GM12864 (cell line): ENCODE measurements at places on chromosomes 4 and X.

- DNase-seq: no peak
Measured at GRCh38 chrX:1380672-1381233, 11.2 kb downstream of the SLC25A6 start.

DNA sequence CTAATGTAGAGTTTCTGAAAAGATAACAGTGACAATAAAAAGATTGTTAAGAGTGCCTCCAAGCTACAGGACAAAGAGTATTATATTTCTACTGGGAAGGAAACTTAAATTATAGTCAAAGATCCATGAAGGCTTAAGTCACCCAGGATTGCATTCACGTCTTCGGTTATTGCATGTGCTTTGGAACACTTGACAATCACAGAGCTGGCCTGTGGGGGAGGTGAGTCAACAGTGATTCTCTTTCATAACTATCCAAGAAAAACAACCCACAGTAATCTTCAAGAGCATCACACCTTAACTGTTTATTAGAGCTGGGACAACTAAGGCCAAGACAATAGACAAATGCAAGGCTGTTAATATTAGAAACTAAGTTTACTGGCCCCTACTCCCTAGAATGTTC lies 40.3 kb downstream of the PDGFC start:
- DNase-seq: no peak

DNA sequence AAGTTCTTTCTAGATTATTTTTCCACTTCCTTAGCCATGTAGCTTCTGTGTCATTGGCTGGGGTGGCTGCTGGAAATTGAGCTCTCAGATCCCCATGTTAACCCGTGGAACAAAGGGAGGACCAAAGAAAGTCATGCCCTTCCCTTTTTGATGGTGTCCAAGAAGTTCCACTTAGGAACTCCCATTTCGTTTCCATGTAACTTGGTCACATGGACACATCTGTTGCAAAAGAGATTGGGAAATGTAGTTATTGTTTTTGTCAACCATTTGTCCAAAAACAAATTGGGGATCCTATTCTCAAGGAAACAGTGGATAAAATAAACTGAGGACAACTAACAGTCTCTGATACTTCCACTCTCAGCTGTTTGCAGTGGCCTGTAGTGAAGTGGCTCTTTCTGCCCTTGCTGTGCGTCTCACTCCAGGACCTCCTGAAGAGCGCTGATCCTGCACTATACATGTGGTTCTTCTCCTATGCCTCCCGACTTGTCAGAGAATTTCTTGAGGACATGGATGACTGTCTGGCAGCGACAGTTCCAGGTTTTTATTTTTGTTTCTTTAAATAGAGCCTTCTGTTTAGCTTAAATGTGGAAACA lies 125.3 kb upstream of the LNX1 start:
- no peak for DNase-seq

GRCh38 chr4:7989654-7990053 lies 50.0 kb upstream of the AFAP1 start:
- DNase-seq: no peak

GRCh38 chr4:118680808-118681207 lies 4.4 kb upstream of the METTL14 start:
- no peak for DNase-seq

GRCh38 chrX:153333266-153333665 lies 687 bp upstream of the ZNF275 start:
- no peak for DNase-seq

DNA sequence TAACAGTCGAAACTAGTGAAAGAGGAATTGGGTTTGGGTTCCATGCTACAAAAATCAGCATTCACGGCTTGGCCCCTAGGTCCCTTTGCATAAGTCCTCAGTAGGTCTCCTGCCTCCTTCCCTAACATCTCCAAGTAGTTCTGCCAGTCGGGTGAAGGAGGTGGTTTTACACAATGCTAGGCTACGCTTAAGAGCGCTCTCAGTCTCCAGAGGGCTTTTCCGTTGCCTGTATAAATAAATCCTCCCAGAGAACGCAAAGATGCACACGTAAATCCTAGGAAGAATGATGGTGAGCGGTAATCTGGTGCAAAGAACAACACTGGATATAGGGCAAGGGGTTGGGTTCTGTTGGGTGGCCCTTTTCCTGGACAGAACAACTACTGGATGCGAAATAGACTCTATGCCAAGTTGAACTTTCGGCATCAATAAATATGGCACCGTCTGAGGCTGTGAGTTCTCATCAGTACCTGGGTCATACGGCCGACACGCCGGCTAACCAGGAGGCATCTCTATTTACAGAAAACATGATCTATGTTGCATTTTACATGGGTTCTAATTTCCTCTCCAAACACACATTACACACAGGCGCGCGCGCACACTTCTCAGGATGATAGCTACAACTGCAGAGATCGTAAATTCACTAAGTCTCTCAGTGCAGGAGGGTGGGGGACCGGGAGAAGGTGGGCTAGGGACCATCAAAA lies 1.3 kb downstream of the CAMK2D start:
- peak; percentile 10 for DNase-seq

GRCh38 chr4:151468715-151469696 lies 60.0 kb downstream of the FHIP1A start:
- no peak for DNase-seq

DNA sequence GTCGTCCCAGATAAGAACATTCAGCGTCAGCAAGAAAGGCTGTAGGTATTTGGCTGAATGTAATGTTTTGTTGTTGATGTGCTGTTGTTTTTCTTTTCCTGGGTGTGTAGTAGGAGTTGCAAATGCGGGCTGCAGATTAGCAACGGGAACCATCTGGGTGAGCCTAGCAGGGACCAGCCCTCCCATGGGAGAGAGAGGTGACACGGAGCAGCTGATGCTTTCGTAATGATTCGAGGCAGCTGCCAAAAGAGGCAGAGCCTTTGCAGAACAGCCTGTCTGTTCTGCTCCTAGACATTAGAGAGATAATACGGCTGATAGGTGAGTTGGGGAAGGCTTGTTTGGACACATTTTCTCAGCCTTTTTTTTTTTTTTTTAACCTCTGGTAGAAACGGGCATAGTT lies 25.3 kb downstream of the ARSF start:
- no peak for DNase-seq

DNA sequence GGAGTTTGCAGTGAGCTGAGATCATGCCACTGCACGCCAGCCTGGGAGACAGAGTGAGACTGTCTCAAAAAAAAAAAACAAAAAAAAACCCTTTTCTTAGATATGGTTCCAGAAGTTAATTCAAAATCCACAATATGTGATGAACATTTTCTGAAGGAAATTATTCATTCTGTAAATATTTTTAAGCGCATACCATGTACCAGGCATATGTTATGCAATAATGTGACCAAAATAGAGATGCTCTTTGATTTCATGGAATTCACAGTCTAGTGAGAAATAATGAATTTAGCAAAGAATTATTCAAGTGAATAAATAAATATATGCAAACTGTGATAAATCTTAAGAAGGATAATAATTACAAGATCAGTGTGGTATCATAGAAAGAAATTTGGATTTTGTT lies 174.7 kb downstream of the GC start:
- DNase-seq: no peak

DNA sequence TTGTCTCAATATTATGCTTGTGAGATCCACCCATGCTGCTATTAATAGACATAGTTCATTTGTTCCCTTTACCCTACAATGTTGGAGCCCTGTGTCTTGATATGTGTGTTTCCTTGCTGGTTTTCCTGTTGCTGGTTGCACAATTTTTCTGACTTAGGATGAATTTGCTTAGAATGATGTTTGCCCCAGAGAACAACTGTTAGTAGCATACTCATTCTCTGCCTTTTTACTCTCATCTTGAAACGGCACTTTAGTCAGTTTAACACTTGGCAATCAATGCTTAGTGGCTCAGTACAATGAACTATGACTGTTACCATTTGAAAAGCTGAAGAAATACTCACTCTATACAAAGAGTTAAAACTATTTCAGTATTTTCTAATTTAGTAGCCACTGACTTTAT lies 158.8 kb upstream of the NDST4 start:
- no peak for DNase-seq

DNA sequence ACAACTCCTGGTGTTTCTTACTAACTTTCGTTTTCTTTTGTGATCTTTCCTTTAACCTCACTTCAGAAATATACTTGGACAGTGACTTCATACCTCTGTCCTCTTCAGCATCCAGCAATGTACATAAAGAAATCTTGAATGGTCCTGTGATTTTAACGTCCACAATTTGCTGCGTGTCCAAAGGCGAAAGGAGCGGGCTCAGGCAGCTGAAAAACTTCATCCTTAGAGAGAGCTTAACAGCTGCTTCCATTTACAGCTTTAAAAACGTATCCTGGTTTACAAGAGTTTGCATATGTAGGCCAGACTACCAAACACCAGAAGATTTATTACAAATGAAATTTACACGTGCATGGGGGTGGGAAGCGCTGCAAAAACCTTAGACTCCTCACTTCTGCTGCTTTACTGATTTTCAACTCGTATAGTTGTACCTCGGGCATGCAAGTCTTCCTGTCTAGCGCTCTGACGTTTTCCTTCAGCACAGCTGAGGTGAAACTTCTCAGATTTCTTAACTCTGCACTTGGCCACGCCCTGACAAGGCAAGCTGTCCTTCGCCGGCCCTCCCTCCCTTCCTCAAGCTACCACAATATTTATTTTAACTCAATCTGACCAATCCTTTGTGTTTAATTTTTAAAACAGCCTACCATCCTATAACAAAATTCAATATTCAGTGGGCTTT lies 406.4 kb downstream of the FAM47A start:
- no peak for DNase-seq

DNA sequence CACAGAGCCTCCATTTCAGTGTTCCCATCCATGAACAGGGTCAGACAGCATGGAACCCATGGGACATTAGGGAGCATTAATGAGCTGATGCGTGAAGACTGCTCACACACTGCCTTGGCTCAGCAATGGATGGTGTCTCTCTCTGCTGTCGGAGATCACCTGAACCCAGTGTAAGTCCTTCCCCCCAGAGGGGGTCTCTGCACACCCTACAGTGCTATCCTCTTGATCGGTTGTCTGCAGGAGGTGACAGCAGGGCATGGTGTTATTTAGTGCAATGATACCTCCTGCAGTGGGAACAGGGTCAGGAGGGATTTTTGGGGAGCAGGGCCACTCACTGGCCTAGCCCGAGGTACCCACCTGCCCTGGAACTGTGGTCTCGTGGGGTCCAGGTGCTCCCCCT lies 25.6 kb downstream of the APELA start:
- no peak for DNase-seq

- DNase-seq: no peak
Measured at GRCh38 chrX:64195862-64196261, 9.6 kb downstream of the AMER1 start.

DNA sequence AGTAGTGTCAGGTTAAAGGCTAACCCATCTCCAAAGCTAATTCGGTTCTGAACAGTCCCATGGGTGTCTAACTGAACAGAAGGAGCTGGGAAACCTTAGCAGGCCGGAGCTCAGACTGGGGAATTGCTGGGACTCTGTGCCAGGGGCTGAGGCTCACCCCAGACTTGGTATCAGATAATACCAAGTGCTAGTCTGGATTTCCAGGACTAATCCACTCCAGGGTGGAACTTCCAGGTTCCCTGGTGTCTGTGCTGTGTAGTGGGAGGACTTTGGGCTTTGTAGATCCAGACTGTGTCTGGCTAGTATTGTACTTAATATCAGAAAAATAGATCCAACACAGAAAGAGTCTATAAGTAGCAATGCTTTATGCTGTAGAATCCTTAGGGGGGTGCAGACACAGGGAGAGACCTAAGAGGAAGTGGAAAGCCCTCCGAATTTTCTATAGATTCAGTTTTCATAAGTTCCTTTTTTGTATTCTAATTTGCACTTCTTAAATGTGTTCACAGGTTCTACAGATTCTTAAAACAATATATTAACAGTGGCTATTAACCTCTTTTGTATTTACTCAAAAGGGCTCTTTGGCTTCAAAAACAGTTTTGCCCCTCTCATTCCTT lies 4.1 kb downstream of the ZNF827 start:
- DNase-seq: no peak

- DNase-seq: no peak
Measured at GRCh38 chr4:7647186-7647585, 212.5 kb upstream of the PSAPL1 start.

- DNase-seq: peak; percentile 2
Measured at GRCh38 chrX:108537005-108537404, 97.4 kb downstream of the COL4A5 start.

GRCh38 chrX:3428792-3429191 lies 82.3 kb upstream of the MXRA5 start:
- DNase-seq: no peak

DNA sequence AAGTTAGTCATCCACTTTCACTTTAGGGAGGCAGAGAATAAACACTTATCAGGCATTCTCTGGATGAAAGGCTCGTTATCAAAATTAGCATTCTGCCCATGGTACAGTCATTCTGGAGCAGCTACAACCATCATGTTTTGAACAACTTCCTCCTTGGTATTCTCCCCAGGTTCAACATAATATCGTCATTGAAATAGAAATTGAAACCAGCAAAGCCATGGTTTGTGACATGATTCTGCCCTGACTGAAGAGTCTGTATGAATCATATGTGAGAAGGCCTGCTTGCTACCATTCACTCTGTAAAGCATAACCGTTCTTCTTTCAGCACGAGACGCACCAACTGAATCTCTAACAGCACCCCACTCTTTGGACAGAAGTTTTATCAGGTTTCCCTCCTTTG lies 127.5 kb upstream of the RADX start:
- peak; percentile 46 for DNase-seq

GRCh38 chr4:53195815-53196661 lies 169.8 kb downstream of the SCFD2 start:
- no peak for DNase-seq

DNA sequence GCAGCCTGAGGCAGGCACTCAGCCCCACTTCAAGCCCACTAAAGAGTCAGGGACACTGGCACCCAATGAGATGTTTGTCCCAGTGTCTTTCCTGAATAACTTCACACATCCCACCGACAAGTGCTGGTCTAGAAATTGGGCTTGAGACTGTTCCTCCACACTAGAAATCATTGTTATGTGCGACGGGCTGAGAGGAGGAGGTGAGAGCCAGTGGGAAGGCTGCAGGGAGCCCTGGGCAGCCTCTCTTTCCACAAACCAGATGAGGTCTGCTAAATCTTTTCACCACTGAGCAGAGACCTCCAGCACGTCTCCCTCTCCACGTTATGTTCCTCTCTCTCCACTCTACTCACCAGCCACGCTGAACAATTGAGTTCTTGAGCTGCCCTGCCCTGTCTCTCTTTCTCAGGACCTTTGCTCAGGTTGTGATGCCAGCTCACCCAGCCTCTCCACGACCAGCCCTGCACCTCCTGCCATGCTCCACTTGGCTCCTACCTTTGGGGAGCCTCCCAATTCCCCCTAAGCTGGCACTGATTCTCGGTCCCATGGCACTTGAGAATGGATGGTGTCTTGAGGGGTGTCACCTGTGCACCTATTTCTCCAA lies 8.4 kb downstream of the SCD5 start:
- DNase-seq: no peak

GRCh38 chrX:11867610-11868345 lies 109.7 kb downstream of the MSL3 start:
- DNase-seq: no peak

- no peak for DNase-seq
Measured at GRCh38 chr4:128590773-128591172, 218.7 kb upstream of the JADE1 start.

GRCh38 chrX:136667446-136668168 lies 19.6 kb downstream of the CD40LG start:
- DNase-seq: no peak
